ENCODE measurements at places on chromosomes 13 and 19. TPM values are rescaled to one million over a fixed set of nuclear protein-coding genes. Genes with fewer than 3 reads are reported as not detected.

The PSG2 gene
- not detected for total RNA-seq

The RXFP2 gene
- total RNA-seq = not detected

The EPS8L1 gene
- 17.3 TPM for total RNA-seq

The C19orf85 gene
- not detected for total RNA-seq

The MTIF3 gene
- total RNA-seq = 20.4 TPM

The TRPM4 gene
- total RNA-seq = 37.8 TPM

The ANKRD10 gene
- 46.9 TPM for total RNA-seq

The CLC gene
- total RNA-seq = 0.83 TPM

The ZNF667 gene
- not detected for total RNA-seq
